ENCODE measurements at places on chromosomes 3 and 15.
A peak's percentile ranks its signal among the peaks of the same experiment; 100 is the strongest.

GRCh38 chr15:60074181-60074885 is 70.2 kb downstream of the FOXB1 start:
- DNase-seq = no peak

GRCh38 chr3:189132231-189132671 is 39.5 kb upstream of the TPRG1 start:
- DNase-seq = peak; percentile 43

DNA sequence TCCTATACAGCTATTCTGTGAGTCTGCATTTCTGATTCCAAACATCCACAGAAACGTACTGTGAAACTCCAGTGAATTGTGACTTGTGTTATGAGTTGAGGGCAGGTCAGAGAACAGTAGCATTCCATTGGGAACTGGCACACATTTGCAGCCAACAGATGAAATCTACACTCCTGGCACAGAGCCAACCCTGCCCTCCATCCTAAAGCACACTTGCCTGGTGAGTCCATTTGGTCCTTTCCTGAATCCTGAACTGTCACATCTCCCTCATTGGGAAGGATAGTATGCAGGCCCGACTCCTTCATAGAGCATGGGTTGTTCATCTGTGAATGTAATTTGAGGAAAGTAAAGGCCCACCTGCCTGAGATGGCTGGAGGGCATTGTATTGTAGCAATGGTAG is 314.3 kb upstream of the RASGRP1 start:
- no peak for DNase-seq

DNA sequence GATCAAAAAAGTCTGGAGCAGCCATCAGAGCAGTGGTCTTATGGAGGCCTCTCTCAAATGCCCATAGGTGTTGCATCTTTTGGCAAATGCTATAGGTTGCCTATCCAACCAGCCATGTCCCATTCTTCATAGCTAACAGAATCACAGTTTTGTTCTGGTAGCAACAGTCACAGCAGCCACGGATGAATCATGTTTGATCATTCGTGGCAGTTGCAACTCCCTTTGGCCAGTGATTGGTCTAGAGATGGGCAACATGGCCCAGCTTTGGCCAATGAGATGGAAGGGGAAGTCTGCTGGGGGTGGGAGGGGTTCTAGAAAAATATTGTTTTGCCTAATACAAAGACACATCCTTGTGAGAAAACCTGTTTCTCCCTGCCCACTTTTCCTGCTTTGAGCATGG is 50.3 kb upstream of the PPP2R3A start:
- no peak for DNase-seq

DNA sequence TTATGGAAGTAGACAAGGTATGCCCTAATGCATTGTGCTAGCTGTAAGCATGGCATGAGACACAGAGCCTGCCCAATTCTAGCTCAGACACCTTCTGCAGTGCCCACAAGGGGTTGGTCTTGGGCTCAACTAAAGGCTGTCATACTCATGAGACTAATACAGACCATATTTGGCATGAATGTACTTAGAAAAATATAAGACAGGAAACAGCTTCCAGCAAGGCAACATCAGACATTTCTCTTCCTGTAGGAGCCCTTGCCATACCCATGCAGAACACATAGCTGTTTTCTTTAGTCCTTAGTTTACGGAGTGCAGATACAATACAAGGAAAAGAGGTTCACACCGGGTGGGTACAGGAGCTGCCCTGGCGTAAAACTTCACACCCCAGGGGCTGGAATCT is 30.5 kb upstream of the NR1I2 start:
- no peak for DNase-seq
